ENCODE measurements at places on chromosomes 7 and 10.

DNA sequence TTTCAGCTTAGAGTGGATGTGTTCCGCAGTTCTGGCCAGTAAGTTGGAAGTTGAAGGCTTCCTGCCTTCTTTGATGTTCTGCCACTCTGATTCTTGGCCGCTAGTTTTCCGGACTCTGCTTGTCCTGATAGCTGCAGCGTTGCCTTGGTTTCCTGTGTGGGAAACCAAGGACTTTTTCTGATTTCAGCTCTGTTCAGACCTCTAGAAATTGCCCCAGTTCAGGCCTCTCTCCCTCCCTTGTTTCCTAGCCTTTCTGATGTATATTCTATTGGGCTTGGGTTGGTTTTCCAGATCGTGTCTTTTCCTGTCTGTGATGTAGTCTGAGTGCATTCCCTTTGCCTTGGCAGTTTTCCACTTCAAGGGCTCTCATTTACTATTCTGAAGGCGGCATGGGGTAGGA is 318.7 kb downstream of the BBS9 start:
- DNase-seq, result no peak

DNA sequence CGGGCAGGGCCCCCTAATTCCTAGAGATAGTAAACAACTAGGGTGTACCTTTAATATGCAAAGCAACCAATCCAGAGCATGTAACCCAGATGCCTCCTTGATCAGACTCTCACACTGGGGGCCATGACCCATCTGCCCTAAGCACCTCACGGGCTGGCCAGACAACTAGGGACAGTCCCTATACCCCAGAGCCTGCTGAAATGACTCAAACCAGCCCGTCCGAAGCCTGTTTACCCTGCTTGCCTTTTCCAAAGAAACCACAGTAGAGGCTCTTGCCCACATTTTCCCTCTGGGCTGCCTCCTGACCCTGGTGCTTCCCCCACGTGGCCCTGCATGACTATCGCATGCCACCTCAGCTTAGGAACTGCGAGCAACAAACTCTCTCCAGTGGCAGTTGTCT is 46.2 kb downstream of the RGS10 start:
- no peak for DNase-seq

- peak; percentile 25 for DNase-seq
Observed at GRCh38 chr7:134750083-134751062, 29.1 kb upstream of the CALD1 start.

DNA sequence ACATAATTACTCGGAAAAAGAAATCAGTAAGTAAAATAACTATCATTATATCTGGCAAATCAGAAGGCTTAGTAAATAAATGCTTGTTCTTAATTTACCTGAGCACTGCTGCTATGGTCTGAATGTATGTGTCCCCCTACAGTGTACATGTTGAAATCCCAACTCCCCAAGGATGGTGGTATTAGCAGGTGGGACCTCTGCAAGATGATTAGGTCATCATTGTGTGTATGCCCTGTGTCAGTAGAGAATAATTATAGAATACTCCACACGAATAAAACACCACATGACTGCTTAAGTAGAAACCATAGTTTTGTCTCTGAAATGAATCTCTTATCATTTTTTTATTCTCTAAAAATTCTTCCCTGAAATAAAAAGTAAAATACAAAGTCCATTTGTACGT is 101.6 kb downstream of the RNF133 start:
- DNase-seq, result no peak

DNA sequence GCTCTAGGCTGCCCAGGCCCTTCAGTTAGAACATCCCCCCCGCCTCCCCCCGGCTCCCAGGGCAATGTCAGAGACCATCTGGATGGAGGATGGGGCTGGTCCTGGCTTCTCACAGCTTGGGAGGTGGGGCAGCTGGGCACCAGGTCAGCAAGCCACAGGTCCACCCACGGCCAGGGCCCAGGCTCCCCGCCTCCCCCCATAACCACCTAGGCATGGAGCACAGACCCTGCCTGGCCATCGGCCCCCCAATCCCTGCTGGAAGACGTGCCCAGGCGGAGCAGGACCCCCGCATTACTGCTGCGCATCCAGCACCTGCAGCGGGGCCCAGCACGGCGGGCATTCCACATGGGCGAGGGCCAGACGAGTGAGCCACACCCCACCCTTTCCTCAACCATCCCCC is 169.6 kb downstream of the ELFN1 start:
- DNase-seq, result no peak

DNA sequence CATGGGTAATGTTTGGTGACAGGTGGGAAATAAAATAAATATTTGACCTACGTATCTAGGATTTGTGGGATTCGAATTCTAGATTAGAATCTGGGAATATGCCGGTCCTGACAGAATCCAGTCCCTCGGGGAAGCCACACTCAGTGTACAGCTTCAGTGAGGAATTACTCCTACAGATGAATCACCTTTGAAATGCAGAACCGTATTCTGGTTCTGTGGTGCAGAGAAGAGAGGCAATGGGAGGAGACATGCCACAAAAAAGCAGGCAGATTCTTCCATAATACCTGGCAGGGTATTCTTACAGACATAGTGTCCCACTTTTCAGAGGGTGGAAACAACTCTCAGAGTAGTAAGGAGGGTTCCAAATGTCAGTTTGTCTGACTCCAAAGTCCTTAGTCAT is 286.9 kb downstream of the SORCS1 start:
- no peak for DNase-seq

Measured in large intestine (tissue), 12 donors.